ENCODE measurements at places on chromosomes 11 and 22.

GRCh38 chr11:131886201-131886600, 515.8 kb downstream of the NTM start:
- DNase-seq = no peak

GRCh38 chr11:44032299-44033085, 15.3 kb upstream of the ACCSL start:
- peak; percentile 43 for DNase-seq

- no peak for DNase-seq
Measured at GRCh38 chr11:34625576-34625975, 4.7 kb downstream of the EHF start.

- DNase-seq = no peak
Measured at GRCh38 chr11:102465696-102466095, 13.1 kb upstream of the TMEM123 start.

DNA sequence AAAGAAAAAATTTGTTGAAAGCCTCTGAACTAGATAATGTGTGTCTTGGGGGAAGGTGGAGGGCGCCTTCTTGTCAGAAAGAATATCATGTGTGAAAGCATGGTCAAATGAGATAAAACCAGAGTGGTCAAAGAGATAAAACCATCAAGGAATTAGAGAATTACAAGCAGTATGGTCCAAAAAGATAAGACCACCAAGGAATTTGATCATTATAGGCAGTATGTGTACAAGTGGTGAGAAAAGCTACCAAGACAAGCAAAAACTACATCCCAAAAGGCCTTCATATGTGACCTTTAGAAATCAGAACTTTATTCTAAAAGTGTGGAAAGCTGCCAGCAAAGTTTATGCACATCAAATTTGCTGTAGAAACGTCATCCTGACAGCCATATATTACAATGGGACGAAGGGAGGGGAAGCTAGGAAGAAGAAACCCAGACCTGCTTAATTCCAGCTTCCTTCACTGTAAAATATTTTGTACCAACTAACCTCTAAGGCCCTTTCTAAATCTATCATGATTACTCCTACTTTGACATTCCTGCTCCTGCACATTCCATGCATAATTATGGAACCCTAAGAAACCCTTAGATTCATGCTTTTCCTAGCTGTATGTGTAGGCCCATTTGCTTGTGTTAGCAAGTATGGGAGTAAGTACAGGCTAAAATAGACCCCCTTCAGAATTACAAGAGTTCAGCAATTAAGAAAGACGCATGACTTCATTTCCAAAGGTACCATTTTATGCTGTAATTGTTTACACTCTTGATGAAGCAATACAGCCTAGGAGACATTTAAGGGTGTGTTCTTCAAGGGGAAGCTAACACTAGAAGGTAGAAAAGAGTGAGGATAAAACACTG, 51.6 kb downstream of the LGR4 start:
- no peak for DNase-seq

GRCh38 chr11:17287058-17287457, 10.5 kb downstream of the NUCB2 start:
- DNase-seq = no peak

- no peak for DNase-seq
Measured at GRCh38 chr11:12906501-12906900, 102.6 kb upstream of the RASSF10 start.

DNA sequence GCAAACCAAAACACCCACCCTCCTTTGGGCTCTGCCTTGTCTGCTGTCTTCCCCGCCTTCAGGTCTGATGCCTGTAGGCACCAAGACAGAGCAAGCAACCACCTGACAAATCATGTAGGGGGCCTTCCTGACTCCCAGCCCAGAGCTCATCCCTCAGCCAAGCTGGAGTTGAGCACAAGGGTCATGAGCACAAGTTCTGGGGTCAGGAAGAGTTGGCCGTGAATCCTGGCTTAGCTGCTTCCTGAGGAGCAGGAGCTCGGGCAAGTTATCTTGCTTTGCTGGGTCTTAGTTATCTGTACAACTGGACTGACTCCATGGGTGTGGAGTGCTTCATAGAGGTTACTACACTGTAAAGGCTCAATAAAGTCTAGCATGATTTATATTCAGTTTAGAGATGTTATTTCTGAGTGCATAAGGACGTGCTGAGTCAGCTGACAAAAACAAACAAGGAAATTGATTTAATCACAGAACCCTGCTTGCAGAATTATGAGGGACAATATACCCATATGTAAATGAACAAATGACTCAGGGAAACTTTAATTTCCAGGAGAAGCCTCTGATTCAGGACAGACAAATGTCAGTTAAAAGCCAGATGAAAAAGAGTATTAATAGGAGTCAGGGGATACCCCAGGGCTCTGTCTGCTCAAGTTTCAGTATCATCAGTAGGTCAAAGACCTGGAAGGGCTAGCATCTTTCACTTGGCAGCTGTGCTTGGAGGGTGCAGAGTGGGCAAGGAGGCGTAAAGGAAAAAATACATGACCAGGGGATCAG, 15.0 kb upstream of the APOA1 start:
- DNase-seq = peak; percentile 44

DNA sequence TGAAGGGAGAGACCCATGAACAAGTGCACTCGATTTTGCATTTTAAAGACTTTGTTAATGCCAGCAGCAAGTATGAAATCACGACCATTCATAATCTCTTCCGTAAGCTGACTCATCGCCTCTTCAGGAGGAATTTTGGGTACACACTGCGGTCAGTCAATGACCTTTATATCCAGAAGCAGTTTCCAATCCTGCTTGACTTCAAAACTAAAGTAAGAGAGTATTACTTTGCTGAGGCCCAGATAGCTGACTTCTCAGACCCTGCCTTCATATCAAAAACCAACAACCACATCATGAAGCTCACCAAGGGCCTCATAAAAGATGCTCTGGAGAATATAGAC, 5.9 kb downstream of the SERPIND1 start:
- DNase-seq = peak; percentile 79

GRCh38 chr22:34972191-34972897, 93.6 kb upstream of the ISX start:
- no peak for DNase-seq

- no peak for DNase-seq
Measured at GRCh38 chr11:22640862-22641261, 15.2 kb upstream of the FANCF start.

GRCh38 chr11:7573193-7573557, 59.4 kb downstream of the PPFIBP2 start:
- peak; percentile 25 for DNase-seq

GRCh38 chr11:77502346-77502905, 28.5 kb upstream of the PAK1 start:
- no peak for DNase-seq

GRCh38 chr11:8503910-8504364, 90.1 kb downstream of the STK33 start:
- no peak for DNase-seq
